ENCODE measurements at places on chromosomes 12 and 14. TPM values are rescaled to one million over a fixed set of nuclear protein-coding genes. Genes with fewer than 3 reads are reported as not detected.

Gene RDH12
- total RNA-seq, result not detected

GRCh38 chr12:45327823-45328383, 112.0 kb downstream of the ANO6 start:
- no peak for DNase-seq
- H3K27ac ChIP-seq, result no peak overlapping the region
- no peaks in the 10 kb centered on the region for H3K27me3 ChIP-seq
- H3K4me3 ChIP-seq, result no peak overlapping the region
- H3K36me3 ChIP-seq, result peaks cover 4% of the 10 kb centered on the region
- peaks cover 4% of the 10 kb centered on the region for H3K4me1 ChIP-seq

DNA sequence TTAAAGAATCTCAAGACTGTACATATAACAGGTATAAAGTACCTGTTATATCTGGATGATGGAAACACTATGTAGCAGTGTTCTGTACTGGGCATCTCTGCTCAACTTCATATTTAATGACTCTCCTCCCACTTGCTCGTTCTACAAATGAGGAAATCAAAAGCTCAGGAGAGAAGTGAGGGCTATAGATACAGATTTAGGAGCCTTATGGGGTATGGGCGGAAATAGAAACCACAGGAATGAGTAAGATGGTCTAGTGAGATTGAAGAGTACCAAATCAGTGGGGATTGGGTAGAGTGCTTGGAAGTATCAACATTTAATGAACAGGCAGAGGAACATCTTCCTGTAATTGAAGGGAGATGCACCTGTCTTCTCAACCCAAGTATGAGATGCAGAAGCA, 23.8 kb upstream of the POLR3B start:
- no peaks in the 10 kb centered on the region for H3K4me1 ChIP-seq
- peaks cover 17% of the 10 kb centered on the region for H3K36me3 ChIP-seq

DNA sequence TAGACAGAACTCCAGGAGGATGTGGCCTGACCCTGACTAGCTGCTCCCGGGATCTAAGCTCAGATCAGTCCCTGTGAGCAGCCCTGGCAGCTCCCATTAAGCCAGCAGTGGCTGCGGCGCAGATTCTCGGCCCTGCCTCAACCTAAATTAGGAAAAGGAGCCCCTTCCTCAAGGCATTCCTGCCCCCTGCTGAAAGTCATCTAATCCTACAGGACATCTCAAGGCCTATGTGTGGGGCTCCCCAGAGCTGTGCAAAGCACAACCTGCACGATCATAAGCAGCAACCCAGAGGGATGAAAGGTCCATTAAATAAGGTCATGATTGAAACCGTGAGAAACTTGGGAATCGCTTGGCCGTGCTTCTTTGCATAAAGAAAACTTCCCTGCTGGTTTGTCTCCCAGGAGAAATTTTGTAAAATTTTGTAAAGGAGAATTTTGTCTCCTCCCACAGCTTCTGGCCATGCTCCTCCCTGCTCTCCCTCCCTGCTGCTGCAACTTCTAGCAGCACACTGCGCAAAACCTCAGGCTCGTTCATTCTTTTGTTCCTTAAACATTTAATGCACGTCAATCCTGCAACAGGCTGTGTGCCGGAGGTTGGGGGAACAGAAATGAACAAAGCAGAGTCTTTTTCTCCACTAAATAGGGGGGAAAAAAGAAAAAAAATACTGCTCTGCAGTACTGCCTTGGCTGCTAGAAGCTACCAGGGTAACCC, 96.6 kb upstream of the SLC35F4 start:
- H3K4me3 ChIP-seq, result no peak overlapping the region
- DNase-seq, result no peak
- H3K27ac ChIP-seq, result peak overlapping the region; percentile 75
- no peaks in the 10 kb centered on the region for H3K36me3 ChIP-seq
- H3K4me1 ChIP-seq, result peaks cover 17% of the 10 kb centered on the region

DNA sequence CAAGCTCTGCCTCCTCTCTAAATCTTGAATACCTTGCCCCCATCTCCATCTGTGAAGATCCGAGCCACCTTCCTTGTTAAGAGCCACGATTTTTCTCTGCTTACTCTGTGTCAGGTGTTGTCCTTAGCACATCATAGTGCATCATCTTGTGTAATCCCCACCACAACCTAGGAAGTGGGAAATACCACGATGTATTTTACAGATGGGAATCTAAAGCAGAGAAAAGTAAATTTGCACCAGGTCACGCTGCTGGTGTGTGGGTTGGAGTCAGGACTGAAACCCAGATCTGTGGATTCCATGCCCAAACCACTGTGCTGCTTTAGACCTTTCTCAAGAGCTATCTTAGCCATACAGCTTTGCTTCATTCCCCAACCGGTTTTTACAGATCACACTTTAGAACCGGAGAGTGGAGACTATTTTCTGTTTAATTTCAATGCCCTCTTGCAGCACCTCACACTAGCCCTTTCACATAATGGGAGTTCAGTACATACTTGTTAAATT, 94.6 kb downstream of the PPM1A start:
- no peaks in the 10 kb centered on the region for H3K36me3 ChIP-seq
- no peak for DNase-seq
- no peaks in the 10 kb centered on the region for H3K27me3 ChIP-seq
- H3K4me1 ChIP-seq, result no peaks in the 10 kb centered on the region
- no peak overlapping the region for H3K4me3 ChIP-seq

Gene PIANP
- total RNA-seq, result not detected

Gene GYS2
- not detected for total RNA-seq

DNA sequence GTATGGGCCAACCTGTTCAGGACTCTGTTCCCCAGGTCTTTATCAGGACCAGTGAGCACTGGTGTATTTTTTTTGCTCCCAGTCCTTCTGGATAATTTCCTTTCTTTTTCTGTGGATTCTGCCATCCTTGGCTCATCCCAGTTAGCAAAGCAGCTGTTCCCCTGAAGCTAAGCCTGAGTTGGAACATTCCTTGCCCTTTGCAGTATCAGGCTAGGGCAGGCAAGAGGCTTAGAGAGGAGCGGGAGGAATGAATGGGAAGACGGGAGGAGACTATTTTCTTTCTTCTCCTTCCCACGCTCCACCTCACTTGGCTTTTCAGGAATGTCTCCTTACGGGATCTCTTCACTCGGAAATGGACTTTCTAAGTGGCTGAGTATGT, 29.2 kb downstream of the ERG28 start:
- H3K4me3 ChIP-seq, result no peak overlapping the region
- H3K36me3 ChIP-seq, result no peaks in the 10 kb centered on the region
- no peak overlapping the region for H3K27ac ChIP-seq
- no peaks in the 10 kb centered on the region for H3K4me1 ChIP-seq
